GM19239 (cell line): ENCODE measurements at places on chromosomes 7 and 10.

GRCh38 chr7:17132726-17133125, 165.7 kb upstream of the AHR start:
- no peak for DNase-seq

GRCh38 chr10:93206652-93207051, 133.0 kb downstream of the CYP26A1 start:
- no peak for DNase-seq

- no peak for DNase-seq
These were observed 755.1 kb upstream of the COBL start for GRCh38 chr7:52071744-52072143.

- DNase-seq: peak; percentile 59
These were observed 779 bp downstream of the C1QL3 start for GRCh38 chr10:16520900-16521299.

GRCh38 chr10:77494327-77494726, 143.3 kb downstream of the KCNMA1 start:
- DNase-seq: no peak

DNA sequence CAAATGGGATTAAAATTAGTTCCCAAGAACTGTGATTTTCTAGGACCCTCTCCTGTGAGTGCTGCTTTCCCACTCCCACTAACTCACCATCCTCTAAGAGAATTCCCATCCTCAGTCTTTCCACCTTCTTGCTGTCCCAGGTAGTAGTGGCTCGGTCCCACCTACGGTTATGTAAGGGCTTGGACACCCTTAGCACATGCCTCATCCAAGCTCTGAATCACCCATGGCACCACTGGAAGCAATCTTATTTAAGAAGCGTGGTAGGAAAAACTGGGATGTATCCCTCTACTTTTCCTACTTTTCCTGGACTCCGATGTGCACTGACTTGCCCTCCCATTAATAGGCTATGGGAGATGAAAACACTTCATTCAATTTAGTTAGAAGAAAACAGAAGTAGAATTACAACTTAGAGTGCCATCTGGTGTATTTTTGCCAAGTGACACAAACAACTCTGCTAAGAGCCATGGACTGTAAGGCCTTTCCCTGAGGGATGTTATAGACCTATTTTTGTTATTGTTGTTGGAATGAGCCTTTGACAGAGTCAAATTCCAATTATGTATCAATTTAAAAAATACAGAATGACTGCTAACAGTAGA, 13.7 kb upstream of the ANKRD22 start:
- DNase-seq: no peak

DNA sequence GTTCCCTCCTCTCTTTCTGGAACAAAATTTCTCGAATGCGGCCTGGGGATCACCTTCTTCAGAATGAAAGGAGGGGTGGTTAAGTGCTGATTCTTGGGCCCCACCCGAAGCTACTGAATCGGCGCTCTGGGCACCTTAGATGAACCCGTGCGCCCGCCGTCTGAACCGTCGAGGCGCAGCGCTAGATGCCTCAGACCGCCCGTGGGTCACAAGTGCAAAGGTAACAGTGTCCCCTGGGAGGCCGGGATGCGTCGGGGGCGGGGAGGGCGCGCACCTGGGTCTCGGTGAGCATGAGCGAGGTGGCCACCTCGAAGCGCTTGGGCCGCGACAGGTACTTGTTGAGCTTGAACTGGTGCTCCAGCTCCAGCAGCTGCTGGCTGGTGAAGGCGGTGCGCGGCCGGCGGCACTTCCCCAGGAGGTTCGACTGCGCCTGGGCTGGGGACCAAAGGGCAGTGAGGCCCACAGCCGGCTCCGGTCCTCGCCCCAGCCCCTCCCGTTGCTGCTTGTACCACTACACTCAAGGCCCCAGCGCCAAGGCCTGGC, 4.2 kb downstream of the MNX1 start:
- no peak for DNase-seq

- DNase-seq: no peak
These were observed 3.3 kb upstream of the GLCCI1 start for GRCh38 chr7:7965301-7965700.

DNA sequence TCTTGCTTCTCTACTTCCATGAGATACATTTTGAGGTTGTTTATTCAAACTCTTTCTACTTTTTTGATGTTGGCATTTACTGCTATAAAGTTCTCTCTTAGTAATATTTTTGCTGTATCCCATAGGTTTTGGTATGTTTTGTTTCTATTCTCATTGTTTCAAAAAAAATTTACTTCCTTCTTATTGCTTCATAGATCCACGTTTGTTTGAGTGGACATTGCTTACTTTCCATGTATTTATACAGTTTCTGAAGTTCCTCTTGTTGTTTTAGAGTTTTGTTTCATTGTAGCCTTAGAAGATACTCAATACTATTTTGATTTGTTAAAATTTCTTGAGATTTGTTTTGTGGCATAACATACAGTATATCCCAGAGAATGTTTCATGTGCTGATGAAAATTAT, 13.7 kb downstream of the TAS2R40 start:
- no peak for DNase-seq

- peak; percentile 22 for DNase-seq
These were observed 25.6 kb upstream of the CRTAC1 start for GRCh38 chr10:98055841-98056516.

DNA sequence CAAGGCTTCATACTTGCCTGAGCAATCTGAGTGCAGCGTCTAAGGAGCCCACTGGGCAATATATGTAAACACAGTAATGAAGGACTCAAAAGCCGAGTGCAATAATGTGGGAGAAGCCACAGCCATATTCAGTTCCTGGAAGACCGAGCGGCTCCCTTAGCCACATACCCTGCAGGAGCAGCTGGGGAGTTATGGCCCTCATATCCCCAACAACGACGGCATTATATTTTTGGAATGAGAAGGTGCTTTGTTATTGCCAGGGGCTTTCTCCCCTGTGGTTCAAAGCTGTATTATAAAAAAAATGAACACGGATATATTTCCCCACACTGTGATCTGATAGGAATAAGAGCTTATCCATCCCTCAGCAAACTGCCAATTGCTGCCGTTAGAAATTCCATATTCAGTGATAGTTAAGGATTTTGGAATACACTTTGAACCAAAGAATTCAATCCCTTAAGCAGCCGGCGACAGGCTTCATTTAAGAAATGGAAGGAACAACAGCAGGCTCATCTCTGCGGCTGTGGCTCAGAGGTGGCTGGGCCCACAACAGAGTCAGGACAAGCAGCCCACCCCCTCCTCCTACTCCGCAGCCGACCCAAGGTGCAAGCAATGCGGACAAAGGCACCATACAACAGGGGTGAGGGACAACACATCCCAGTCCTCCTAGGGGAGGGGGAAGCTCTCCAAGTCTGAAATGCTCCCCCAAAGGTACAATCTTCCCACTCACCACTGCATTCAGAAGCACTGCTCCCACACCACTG, 77.2 kb downstream of the TNS3 start:
- no peak for DNase-seq

DNA sequence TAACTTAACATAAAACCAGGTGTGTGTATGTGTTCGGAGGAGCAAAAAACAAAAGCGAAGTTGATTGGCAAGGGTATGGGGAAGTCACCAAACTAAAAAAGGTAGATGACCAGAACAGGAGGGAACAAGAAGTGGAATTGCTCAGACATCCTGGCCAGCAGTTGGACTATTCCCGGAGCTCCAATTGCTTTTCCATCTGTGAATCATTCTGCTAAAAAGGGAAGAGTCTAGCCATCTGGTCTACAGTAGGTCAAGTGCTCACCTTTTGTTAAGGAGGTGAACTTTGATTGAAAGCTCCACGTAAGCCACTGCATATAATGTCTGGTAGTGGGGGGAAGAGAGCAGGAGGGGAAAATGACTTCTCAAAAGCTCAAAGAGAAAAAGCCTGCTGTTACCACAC, 50.0 kb upstream of the BET1 start:
- DNase-seq: no peak

GRCh38 chr7:44935016-44935415, 43.8 kb downstream of the MYO1G start:
- no peak for DNase-seq

GRCh38 chr7:17408904-17409290, 110.4 kb downstream of the AHR start:
- no peak for DNase-seq

GRCh38 chr10:49274886-49275285, 24.1 kb upstream of the C10orf71 start:
- no peak for DNase-seq

- no peak for DNase-seq
These were observed 159.6 kb upstream of the PRKCQ start for GRCh38 chr10:6739530-6740174.

GRCh38 chr10:67790534-67791408, 47.2 kb downstream of the DNAJC12 start:
- no peak for DNase-seq

- no peak for DNase-seq
These were observed 401.4 kb upstream of the GALNT17 start for GRCh38 chr7:70730451-70731110.

- DNase-seq: peak; percentile 18
These were observed 100.5 kb upstream of the SDK1 start for GRCh38 chr7:3200504-3200903.

DNA sequence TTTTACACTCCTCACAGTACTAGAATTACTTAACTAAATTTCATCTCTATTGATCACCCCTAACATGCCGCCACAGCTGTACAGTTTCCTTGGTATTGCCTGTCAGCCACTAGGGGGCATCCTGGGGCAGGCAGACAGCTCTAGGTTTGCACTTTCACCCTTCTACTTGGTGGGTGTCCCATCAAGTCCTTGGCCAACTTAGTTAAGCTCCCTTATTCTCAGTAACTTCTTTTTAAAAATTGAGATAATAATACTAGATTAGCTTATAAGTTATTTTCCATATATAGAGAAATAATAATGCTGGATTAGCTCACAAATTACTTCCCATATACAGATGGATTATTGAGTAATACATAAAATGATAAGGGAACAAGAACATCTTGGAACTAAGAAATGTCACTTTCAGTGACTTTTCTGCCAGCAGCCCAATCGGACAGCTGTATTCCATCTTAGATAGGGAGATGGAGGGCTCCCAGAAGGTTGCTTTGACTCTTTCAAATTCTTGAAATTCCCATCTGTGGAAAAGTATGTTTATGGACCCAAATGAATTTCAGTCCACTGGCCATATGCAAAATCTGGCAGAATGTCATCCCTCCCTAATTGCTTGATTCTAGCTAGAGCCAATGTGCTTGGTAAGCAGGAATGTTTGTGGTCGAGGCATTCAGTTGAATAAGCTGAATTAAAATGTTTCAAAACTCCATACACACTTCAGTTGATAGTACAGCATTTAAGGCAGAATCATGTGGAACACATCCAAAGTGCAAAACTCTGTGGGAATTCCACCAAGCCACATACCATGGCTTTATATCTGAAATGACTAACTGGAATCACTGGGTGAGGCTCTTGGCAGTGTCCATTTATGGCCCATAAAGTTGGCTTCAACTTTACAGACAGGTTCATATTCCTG, 309.7 kb downstream of the CSTF2T start:
- peak; percentile 59 for DNase-seq
